ENCODE measurements at places on chromosomes 2 and 18.

GRCh38 chr2:157836531-157836930 is 39.6 kb downstream of the ACVR1 start:
- no peak for DNase-seq

DNA sequence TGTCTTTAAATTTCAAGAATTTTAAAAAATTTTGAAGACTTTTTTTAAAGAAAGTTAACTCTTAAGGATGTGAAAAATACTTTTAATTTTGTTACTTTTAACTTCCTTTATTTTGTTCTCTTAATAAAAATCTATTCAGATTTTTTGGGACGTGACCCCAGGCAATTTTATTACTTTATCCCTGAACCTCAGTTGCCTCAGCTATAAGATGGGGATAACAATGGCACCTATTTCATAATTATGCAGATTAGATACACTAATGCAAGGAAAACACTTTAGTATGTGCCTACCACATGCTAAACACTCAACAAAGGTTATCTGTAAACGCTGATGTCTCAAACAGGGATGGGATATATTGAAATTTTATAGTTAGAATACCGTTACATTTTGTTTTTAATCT is 1.5 kb upstream of the SCYGR1 start:
- DNase-seq: no peak

- no peak for DNase-seq
These were observed 232.0 kb downstream of the DSC3 start for GRCh38 chr18:30810580-30810979.

DNA sequence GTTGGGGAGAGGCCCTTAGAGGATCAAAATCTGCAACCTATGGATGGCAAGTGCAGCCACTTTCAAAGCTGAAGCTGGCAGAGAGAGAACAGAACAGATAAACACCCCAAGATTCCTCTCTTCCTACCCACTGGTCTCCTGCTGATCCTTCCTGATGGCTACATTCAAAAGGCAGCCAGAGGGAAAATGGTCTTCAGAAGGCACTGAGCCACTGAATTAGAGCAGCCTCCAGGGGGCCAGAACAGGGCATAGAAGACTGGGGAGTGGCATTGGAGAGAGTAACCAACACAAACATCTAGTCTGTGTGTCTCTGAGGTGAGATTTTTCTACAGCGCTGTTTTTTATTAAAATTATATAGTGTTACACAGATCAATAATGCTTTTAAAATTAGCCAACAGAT is 432.6 kb downstream of the PARD3B start:
- no peak for DNase-seq

DNA sequence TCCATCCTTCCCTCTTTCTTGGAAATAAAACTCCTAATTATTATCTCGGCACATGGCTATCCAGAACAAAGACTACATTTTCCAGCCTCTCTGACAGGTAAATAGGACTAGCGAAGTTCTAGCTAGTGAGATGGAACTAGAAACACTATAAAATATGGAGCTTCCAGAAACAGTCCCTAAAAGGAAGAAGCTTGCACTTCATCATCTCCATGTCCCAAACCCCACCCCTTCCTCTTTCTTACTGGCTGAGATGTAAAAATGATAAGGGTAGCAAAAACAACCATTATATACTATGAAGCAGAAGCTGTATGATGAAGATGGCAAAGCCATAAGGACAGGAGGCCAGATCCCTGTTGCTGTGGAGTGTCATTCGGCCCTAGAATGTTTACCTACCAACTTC is 11.7 kb upstream of the ACTR2 start:
- DNase-seq: no peak

DNA sequence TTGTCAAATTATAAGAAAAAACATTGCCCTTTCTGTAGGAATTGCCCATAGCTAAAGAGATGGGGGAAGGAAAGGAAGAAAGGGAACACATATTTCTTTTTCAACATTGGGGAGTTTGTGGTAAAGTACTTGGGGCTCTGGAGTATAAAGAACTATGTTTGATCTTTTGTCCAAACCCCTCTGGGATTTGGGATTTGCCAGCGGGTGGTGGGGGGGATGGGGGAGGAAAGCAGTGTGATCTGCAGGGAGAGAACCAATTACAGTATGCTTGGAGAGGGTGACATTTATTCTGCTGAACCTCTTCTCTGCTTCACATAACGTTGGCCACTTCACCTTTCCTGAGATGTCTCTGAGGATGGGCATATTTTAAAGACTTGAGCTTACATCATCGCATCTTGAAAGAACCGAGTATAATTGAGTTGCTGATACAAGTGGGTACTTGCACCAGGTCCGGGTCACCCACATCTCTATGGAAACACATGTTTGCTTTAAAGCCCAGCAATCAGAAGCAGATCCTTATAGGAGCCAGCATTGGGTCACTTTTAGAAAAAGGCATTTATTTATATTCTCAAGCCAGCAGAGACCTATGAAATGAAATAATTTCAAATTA is 73.1 kb downstream of the SPATS2L start:
- DNase-seq: no peak

DNA sequence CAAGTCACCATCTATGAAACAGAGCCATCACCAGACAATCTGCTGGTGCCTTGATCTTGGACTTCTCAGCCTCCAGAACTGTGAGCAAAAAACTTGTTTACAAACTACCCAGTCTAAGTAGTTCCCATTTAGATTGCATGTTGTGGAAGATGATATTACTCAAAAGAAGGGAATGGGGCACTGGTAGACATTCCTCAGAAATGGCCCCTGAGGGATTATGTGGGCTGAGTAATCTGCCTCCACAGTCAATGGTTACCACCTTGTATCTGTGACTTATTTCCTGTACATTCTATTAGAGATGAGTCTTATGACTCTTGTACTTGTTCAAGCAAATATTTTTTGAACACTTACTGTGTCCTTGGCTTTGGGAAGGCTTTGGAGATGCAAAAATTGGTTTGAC is 160.4 kb downstream of the NUP35 start:
- no peak for DNase-seq

DNA sequence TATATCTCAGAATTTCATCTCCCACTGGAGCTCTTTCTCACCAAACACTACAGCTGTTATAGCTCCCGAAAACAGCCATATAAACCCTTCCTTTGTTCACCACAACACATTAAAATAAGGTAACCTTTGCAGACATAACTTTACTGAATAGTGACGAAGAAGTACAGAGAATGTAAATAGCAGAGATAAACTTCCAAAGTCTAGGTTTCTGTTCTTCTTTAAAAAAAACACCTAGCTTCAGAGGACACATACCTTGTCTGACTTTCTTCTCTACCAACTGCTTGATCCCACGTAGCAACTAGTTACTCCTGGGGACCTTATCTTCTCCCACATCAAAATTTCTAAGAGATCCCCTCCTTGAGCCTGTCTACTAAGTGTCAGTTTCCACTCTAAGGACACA is 32.3 kb downstream of the ATL2 start:
- no peak for DNase-seq

- DNase-seq: no peak
These were observed 23.0 kb downstream of the KLHL14 start for GRCh38 chr18:32749809-32750208.

GRCh38 chr18:55862693-55863390 is 274.9 kb upstream of the TCF4 start:
- no peak for DNase-seq

GRCh38 chr18:48011926-48012465 is 81.5 kb upstream of the SMAD2 start:
- no peak for DNase-seq

DNA sequence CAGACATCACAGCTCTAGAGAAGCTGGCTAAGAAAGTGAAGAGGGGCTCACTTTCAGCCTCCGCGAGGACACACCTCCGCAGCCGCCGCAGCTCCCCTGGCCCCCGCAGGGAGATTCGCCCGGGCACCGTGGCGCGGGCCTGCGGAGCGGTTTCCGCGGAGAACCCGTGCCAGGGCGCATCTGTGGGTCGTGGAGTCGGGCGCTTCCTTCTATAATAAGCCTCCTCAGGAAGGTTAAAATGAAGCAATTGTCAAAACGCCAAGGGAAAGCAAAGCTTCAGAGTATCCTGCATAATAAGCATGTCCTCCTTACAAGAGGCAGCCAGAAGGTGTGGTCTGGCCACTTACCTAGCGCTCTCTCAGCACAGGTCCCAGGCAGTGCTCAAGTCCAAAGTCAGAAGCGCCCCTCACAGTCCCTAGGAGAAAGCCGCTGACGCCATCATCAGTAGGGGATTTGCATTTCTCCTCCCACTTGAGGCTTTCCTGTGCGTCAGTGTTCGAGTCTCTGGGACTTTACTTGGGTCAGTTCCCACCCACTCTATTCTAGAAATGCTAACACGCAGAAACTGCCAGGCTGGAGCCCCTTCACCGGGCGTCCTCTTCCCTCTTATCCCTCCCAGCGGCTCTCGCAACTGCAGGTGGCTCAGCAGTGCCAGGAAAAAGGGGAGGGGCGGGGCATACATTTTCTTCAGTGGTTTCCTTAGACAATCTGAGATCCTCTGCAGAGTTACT is at the start of gene STAT4:
TSS of gene STAT4 (minus strand) at position 395 of the 731 bp plus-strand sequence. CDS start 2,791 bp downstream, outside the sequence.
- DNase-seq: peak; percentile 43

DNA sequence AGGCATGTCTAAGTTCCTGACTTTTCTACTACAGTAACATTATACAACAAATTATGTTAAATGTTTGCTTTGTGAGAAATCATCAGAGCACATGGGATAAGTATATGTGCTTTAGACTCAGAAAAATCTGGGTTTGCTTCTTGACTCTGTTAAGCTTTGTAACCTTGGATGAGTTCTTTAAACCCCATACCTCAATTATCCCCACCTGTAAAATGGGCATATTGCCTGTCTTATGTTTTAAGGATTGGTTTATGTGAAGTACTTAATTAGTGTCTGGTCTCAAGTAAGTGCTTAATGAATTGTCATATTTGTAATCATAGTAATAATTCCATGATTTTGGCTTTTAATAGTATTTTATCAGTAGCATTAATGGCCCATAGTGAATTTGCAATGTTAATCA is 135.8 kb downstream of the TAF4B start:
- DNase-seq: no peak

DNA sequence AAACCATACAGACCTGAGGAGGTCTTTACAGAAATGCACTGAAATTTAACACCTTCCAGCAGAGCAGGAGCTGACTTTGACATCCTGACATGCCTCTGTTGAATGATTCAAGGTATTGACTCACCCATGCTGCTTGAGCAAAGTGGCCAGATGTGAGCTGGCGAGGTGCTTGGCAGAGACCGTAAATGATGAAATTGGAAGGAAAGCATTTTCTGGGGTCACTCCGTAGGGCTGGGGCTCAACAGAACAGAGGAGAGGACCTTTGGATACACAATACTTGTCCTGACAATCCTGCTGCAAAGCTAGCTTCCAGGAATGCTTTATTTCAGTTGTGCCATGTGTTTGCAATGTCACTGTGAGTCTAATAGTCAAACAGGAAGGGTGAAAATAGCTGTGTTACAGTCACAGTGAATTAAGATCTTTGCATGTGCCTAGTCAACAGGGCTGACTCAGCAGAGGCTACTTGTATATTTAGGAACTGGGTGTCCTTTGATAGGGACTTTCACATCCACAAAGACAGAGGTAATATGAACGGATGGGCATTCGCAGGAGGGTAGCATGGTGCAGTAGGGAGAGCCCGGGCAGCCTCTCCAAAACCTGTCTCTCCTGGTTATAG is 31.6 kb upstream of the NCK2 start:
- no peak for DNase-seq

GRCh38 chr2:143949121-143949848 is 570.6 kb downstream of the ZEB2 start:
- no peak for DNase-seq

GRCh38 chr18:9824474-9824832 is 61.3 kb upstream of the TXNDC2 start:
- no peak for DNase-seq

DNA sequence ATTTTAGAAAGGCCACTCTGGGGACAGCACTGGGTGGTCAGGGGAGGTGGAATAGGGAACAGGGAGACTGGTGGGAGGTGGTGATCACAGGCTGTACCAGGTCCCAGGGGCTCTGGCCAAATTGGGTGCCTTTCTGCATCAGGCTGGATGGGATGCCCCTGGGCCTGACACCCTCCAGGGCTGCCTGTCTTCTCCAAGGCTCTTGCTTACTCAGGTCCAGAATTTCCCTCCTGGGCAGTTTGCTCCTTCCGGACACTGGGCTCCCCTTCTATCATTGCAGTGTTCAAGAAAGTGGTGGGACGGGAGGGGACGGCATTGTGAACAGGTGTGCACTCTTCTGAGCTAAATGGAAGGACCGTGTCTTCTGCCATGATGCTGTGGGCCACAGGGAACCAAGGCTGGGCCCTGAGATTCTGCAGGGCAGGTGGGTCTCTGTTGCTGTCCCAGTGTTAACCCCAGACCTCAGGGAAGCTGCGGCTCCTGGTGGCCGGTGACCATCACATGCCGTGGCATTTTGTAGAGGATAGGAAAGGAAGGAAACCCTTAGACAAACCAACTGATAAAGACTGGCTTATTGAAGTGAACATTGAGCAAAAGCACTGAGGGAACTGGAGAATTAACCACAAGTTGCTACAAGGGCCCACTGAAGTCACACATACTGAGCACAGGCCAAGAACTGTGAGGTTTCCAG is 93.7 kb upstream of the HS6ST1 start:
- DNase-seq: no peak

- DNase-seq: peak; percentile 18
These were observed at the start of the genes SLC4A1AP and SUPT7L for GRCh38 chr2:27663285-27664153. Gene SLC4A1AP, plus strand, starts transcription at chr2:27663889. Its CDS starts 26 bp downstream, at chr2:27663915. Gene SUPT7L, minus strand, starts transcription at chr2:27663614. Its CDS starts 1,422 bp downstream, at chr2:27662192.

GRCh38 chr2:55961318-55961911 is 37.8 kb upstream of the EFEMP1 start:
- DNase-seq: no peak

DNA sequence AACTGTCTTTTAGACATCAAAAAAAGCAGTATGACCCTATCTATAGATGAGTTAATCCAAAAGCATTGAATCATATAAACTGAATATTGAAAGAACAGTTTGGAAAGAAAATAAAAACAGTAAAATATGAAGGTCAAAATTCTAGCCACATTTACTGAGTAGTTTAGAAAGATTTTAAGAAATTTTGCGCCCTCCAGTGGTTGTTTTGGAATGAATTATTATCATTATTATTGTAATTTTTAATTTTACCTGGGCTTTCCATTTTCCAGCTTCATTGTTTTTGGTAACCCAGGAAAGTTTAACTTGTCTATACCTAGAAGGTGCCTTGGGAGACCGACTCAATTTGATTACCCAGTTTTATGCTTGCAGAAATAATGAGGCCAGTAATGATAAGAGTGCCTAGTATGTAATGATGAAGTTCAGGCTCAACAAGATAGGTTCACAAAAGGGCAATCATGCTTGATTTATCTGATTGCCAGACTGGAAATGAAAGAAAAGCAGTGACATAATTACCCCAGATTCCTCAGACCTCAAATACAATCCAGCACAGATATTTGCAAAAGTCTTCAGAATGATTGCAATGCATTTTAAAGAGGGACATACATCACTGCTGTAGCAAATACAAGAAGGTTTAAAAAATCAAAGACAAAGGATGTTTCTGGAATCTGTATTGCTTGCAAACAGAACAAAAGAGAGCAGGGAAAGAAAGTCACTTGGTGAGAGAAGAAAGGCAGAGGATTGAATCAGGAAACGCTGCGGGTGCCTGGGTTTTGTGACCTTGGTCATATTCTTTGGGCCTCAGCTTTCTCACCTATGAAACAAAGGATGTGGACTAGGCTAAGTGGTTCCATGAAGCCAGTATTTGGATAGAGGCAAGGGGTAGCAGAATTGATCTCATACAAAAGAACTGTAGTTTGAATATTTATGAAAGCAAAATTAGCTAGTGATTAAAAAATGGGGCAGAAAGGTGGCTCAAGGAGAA is 153.8 kb downstream of the MAP2 start:
- DNase-seq: no peak

GRCh38 chr2:146189541-146189940 is 1655.3 kb upstream of the ACVR2A start:
- DNase-seq: no peak

GRCh38 chr18:61606068-61606660 is 272.9 kb downstream of the CDH20 start:
- DNase-seq: no peak

GRCh38 chr2:1816414-1816911 is 72.1 kb upstream of the PXDN start:
- no peak for DNase-seq
